Activated naive CD4-positive, alpha-beta T cell treated with Interleukin-2 at 50 U/mL for 16 hours (primary cell): ENCODE measurements at places on chromosomes 5 and 9.

DNA sequence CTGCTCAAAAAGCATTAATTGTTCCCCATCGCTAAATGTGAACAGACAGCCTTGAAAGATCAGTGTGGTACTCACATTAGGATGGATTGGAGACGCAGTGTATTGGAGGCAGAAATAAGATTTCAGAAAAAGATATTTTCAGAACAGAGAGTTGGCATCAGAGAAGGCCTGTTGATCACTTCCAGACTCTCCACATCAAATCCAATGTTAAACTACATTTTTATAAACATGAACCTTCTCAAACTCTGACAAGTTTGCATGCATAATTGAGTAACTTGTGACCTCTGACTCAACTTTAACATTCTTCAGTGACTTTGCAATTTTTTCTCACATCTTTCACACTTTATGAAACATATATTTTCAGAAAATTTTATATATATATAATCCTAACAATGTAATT is 919.6 kb upstream of the SEMA6A start:
- no peak for DNase-seq

DNA sequence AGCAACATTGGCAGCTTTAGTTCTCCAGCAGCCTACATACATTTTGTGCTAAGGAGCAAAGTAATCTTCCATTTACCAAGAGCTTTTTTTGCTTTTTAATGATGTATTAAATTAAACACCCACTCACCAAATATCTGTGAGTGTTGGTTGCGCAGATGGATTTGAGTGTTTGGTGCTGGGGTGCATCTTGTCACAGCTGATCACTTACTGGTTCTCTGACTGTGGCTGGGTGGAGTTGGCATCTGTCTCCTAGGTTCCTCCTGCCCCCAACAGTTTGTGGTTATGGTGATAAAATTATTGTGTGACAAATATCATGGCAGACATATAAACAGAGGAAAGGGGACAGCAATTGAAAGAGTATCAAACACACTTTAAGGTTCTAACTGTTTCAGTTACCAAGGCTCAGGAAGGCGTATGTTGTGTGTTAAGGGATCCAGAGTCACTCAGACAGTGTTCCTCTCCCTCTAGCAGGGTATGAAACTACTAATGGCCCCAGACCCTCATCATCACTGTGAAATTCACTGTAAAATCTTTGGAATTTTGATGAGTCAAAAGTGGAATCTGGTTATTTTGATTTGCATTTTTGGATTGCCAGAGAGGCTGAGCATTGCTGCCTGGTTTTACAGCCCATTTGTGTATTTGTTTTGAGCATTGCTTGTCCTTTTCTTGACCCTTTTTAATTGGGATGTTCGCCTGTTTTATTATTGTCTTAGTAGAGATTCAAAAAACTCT is 81.7 kb downstream of the PDE8B start:
- DNase-seq = no peak

DNA sequence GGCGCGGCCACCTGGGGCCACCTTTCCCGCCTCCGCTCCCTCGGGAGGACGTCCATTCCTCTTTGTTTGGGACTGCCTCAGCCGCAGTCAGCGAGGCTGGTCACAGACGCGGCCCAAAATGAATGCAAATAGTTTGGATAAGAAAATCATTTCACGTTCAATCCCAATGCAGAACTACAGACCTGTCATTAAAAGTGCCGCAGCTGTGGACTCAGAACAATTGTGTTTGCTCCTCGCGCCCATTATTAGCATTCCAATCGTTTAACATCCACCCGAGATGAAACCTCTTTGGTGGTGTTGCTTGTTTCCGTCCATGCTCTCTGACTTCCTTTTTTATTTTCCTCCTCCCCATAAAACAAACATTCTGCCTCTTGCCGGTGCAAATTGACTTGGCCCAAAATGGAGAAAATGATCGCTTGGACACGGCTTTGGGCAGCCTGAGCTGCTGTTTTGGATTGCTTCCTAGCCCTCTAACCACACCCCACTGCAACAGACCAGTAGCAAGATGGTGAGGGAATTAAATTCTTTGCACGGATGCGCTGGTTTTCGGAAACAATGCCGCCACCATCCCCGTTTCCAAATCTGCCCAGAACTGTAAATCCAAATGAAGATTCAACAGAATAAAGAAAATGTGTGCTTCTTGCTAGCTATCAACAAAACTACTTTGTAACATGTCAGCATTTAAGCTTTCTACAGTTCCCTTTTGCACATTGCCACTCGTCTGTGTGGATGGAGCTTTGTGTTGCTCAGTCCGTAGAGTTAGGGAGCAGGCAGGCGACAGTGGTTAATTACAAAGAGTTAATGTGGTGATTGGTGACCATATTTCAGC is 784 bp downstream of the NLN start:
- DNase-seq = no peak

GRCh38 chr5:189486-189885 is 1.8 kb upstream of the LRRC14B start:
- DNase-seq = no peak

DNA sequence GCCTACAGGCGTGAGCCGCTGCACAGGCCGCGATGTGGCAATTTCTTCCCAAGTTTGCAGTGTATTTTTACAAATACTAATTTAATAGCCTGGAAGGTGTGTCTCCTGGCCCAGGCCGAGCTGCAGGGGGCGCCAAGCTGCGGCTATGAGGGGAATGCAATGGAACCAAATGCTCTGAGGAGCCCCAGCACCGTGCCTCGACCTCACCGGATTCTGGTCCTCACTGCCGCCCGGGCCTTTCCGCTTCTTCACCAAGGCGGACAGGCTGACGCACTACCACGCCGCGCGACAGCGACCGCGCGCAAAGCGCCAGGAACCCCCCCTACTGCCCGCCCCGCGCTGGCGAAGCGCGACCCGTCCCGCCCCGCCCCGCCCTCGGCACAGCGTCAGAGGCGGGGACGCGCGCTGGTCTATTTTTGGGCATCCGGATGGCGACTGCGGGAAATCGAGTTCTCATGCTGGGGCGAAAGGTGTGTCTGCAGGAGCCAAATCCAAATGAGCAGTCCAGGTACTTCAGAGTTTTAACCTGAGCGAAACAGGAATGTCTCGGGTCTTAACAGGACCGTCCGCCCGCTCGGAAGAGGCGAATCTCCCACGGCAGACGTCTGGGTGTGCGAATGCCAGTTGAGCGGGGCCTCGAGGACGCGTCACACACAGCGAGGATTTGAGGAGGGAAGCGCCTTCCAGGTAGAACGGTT is 31.7 kb upstream of the PRXL2C start:
- peak; percentile 80 for DNase-seq

- DNase-seq = no peak
These were observed 358.6 kb downstream of the IRX1 start for GRCh38 chr5:3954199-3954598.

- no peak for DNase-seq
These were observed 3.2 kb upstream of the RNU6ATAC start for GRCh38 chr9:134167530-134167931.

DNA sequence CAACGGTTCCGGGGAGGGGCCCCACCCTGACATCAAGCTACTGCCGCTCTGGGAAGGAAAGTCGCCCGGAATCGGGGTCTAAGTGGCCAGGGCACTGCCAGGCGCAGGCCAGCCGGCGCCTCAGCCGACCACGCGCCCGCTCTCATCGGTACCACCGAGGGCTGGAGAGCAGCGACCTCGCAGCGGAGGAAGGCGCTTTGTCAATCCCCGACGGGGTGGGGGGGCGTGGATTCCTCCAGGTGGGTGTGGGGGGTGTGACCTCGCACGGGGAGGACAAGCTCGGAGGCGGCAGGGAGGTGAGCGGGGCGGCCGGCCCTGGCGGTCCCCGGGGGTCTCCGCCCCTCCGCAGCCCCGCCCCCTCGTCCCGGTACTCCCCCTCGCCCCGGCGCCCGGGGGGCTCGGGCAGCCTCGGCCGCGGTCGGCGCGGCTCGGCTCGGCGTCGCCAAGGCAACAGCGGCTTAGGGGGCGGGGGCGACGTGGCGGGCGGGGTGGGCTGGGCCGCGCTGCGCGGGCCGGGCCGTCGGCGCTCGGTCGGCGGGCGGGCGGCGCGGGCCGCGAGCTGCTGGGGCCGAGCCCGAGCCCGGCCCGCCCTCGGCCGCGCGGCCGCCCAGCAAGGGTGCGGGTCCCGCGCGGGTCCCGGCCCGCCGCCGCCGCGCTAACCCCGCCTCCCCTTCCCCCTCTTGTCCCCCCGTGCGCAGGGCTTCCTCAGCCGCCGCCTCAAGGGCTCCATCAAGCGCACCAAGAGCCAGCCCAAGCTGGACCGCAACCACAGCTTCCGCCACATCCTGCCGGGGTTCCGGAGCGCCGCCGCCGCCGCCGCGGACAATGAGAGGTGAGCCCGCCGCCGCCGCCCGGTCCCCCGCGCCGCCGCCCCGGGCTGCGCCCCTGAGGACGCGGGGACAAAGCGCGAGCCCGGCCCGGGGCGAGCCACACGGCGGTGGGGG is 47.5 kb downstream of the DAB2IP start:
- peak; percentile 29 for DNase-seq

DNA sequence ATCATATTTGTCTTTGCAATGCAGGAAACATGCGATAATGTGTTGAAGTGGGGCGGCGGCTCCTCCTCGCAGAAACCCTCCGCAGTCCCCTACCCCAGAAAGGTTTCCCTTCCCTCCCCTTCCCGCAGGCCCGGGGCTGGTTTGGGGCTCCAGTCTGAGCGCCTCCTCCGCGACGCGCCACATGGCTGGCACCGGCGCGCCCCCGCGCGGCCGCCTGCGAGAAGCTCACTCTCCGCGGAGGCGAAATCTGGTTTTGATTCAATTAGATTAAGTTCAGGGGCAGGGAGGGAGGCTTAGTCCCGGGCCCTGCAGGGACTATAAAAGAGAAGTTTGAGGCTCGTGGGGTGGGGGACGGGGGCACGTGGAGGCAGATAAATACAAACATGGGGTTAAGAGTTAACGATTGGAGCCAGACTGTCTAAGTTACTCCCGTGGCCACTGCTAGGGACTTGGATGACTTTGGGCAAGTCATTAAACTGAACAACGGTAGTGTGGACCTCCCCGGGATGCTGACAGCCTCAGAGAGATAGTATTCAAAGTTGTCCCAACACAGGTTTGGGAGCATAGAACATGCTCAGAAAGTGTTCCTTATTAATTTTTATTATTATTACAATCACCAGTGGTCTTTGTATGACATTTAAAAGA is 69.4 kb downstream of the MSX2 start:
- peak; percentile 51 for DNase-seq

- no peak for DNase-seq
These were observed 395.4 kb upstream of the ITGA1 start for GRCh38 chr5:52392321-52392720.
